ENCODE measurements at places on chromosomes 6 and 20. TPM values are rescaled to one million over a fixed set of nuclear protein-coding genes. Genes with fewer than 3 reads are reported as not detected.

The ABHD16A gene
- total RNA-seq: 14.8 TPM

The RUNX2 gene
- total RNA-seq: 1.2 TPM

The COL12A1 gene
- total RNA-seq: 6.4 TPM

The GRM1 gene
- not detected for total RNA-seq

The TCF15 gene
- total RNA-seq: not detected

The EGFL8 gene
- total RNA-seq: 1.9 TPM

The NCR2 gene
- total RNA-seq: not detected

The AGER gene
- total RNA-seq: 1.8 TPM

The MATN4 gene
- total RNA-seq: 0.19 TPM

The SLC52A3 gene
- total RNA-seq: 0.51 TPM

The RXRB gene
- 21.7 TPM for total RNA-seq

The SLC22A7 gene
- total RNA-seq: not detected

The NR2E1 gene
- 0.09 TPM for total RNA-seq

The FHL5 gene
- not detected for total RNA-seq

The TRAPPC3L gene
- not detected for total RNA-seq

The VWA7 gene
- total RNA-seq: 1.4 TPM

The CALHM4 gene
- total RNA-seq: not detected

The GNAS gene
- total RNA-seq: 774 TPM

The DACT2 gene
- 0.15 TPM for total RNA-seq

The MRAP2 gene
- total RNA-seq: 1.1 TPM

The MPIG6B gene
- not detected for total RNA-seq

The ASIP gene
- total RNA-seq: not detected

The MUC21 gene
- not detected for total RNA-seq

The COX4I2 gene
- not detected for total RNA-seq

The HLA-DRB1 gene
- not detected for total RNA-seq

The EFCAB8 gene
- total RNA-seq: not detected

The LAMA4 gene
- 1.4 TPM for total RNA-seq

The CD83 gene
- 2.2 TPM for total RNA-seq

The MEI4 gene
- total RNA-seq: not detected

The CPXM1 gene
- not detected for total RNA-seq

The COL21A1 gene
- 0.60 TPM for total RNA-seq
